SJSA1 (cell line): ENCODE measurements at places on chromosomes 13 and 19.

- no peak for DNase-seq
These were observed 11.2 kb upstream of the MYO16 start for GRCh38 chr13:108618233-108618632.

GRCh38 chr13:27398360-27398759, 26.1 kb upstream of the GTF3A start:
- no peak for DNase-seq

GRCh38 chr13:43133792-43134191, 110.4 kb downstream of the DNAJC15 start:
- DNase-seq = no peak

- peak; percentile 17 for DNase-seq
These were observed 2.4 kb upstream of the F2RL3 start for GRCh38 chr19:16886305-16886880.

DNA sequence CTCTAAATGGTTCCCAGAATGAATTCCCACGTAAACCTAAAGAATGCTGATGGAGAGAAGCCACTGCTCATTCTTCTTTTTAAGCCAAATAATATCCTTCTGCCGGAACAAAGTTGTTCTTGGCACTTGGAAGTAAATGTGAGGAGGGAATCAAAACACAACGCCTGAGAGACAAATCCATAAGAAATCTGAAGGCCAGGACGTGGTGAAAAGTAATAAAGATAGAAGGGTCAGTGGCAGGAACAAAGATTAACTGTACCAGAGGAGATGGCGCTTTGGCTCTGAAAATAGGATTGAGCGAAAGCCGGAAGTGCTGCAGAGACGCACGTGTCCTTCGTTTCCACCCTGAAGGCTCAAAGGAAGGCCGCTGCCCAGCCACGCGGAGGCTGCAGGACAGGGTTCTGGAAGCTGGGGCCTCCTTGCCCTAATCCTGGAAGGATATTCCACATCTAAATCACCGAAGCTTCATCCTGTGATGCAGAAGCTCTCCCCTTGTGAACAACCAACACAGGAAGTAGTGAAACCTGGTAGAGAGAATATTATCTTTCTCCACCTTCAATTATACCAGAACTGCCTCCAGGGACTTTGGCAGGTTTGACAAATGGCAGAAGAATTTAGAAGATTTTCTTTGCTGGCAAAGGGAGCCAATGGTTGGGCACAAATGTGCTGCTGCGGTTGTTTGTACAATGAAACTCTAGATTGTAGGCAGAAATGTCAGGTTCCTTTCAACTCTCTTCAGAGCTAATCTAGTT, 214.6 kb upstream of the SERP2 start:
- no peak for DNase-seq

DNA sequence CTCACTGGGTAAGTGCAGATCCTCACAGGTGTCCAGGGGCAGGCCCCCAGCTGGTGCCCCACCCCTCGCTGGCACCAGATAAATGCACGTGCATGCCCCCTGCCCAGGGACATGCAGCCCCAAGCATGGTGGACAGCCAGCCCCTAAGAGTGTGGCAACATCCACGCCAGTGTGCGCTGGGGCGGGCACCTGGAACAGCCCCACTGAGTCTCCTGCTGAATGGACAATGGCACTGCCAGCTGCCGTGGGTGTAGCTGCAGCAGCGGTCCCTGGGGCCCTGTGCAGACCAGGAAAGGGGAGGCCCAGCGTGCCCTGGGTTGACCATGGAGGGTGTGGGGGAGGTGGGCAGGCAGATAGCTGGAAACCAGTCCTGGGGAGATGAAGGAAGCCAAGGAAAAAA, 538.7 kb upstream of the SGCG start:
- DNase-seq = no peak

DNA sequence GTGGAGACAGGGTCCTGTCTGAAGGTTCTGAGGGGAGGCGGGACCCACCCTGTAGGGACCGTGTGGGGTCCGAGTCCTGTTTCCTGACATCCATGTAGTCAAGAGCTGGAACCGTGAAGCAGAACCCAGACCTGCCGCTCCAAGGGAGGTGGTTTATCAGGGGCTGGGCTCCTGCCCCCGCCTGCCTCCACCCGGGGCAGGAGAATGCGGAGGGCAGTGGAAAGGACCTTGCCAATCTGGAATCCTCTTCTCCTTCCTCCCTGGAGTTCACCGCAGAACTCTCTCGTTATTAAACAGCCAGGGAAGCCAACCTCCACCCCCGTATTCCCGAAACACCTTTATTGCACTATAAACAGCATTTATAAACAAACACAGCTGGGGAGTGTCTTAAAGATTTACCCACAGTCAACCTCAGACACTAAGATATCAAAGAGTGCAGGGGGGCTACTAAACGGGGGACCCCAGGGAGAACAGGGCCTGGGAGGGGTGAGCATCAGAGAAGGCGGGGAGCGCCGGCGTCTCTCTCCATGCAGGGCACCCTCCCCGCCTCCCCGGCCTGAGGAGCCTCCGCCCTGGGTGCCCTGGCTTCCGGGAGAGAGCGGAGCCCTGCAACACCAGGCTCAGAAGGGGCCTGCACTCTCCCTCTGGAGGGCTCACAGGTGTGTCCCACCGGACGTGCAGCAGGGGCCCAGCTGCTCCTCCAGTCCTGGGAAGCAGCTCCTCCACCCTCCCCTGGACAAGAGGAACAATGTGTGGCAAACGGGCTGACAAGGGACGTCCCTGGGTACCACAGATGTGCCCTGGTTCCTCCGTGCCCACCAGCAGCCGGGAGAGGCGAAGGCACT, 3.6 kb downstream of the C2CD4C start:
- DNase-seq = no peak

DNA sequence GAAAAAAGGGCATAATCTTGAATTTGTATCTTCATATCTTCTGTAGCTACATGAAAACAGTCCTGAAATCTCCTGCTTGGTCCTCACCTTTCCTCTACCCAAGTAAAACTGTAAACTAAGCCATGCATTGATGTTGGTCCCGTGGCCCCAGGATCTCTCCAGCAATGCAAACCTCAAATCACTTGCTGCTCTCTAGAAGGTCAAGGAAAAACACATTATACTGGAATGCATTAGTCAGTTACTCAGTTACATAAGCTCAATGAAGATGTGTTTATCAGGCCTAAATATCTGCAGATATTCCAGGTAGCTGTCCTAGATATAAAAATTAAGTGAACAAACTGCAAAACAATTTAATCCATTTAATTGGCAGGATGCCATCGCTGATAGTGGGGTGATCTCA, 261.8 kb downstream of the ABCC4 start:
- DNase-seq = no peak

GRCh38 chr19:29596885-29597525, 9.1 kb upstream of the POP4 start:
- DNase-seq = no peak

GRCh38 chr19:10093295-10094186, 7.4 kb downstream of the SHFL start:
- no peak for DNase-seq

DNA sequence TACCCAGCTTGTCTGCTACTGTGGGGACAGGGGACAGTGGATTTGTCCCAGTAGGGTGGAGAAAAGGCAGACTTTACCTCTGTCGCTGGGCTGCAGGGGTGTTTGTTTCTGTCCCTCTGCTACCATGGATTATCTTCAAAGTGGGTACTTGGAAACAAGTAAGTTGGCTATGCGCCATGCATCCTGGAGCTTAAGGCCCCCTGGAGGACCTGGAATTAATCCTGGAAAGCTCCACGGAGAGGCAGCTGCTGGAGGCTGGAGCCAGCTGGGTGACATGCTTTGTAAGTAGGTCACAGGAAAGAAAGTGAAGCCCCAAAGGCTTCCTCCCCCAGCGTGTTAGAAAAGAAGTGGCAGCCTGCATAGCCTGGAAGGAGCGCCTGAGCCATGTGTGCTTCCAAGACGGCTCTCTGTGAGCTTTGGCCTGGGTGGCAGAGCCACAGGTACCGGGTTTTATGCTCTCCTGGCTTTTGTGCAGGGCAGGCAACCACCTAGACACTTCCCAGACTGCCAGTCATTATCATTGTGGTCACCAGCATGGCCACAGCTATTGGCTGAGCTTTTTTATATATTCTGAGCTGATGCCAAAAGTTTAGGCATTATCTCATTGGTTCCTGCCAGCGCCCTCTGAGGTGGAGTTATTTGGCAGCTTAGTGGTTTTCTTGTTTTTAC, 9.5 kb downstream of the B3GLCT start:
- no peak for DNase-seq

- peak; percentile 93 for DNase-seq
These were observed 67.9 kb downstream of the PCCA start for GRCh38 chr13:100156788-100157187.

GRCh38 chr19:45691516-45692186, at the start of gene SNRPD2:
SNRPD2 (minus strand) TSS chr19:45691953; CDS start chr19:45691888, 65 bp downstream.
- peak; percentile 96 for DNase-seq

DNA sequence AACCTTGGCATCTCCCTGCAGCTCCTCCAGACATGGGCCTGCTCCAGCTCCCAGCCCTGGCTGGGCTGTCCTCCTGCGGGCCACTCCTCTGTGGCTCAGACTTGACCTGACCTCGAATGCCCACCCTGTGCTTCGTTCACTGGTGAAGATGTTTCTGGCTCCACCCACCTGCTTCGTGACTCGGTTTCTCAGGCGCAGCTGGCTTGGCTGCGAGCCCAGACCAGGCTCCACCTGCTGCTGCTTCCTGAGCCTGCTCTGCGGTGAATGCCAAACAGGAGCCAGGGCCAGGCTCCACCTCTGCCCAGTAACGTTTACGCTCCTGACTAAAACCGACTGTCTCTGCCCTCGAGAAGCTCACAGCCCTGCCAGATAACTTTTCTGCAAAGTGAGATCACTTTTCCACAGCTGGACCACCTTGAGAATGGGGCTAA, 8.9 kb upstream of the RSPH6A start:
- DNase-seq = no peak

- DNase-seq = peak; percentile 18
These were observed 51.3 kb upstream of the TSC22D1 start for GRCh38 chr13:44627441-44627840.

DNA sequence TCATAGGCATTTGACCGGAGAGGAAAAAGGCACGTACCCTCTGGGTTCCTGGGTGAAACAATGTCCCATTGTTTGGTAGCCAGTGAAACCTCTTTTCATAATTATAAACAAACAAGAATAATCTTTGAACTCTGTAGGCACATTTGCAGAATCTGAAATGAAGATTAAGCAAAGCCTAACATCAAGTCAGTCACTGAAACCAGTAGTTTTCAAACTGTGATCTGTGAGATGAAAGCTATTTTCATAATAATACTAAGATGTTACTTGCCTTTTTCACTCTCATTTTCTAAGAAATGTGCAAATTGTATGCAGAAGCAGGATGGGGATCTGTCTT, 105.4 kb downstream of the WDFY2 start:
- DNase-seq = no peak

- DNase-seq = no peak
These were observed 225.8 kb upstream of the SLC10A2 start for GRCh38 chr13:103291798-103292572.

- DNase-seq = no peak
These were observed 5.3 kb upstream of the RNF6 start for GRCh38 chr13:26227166-26227971.

DNA sequence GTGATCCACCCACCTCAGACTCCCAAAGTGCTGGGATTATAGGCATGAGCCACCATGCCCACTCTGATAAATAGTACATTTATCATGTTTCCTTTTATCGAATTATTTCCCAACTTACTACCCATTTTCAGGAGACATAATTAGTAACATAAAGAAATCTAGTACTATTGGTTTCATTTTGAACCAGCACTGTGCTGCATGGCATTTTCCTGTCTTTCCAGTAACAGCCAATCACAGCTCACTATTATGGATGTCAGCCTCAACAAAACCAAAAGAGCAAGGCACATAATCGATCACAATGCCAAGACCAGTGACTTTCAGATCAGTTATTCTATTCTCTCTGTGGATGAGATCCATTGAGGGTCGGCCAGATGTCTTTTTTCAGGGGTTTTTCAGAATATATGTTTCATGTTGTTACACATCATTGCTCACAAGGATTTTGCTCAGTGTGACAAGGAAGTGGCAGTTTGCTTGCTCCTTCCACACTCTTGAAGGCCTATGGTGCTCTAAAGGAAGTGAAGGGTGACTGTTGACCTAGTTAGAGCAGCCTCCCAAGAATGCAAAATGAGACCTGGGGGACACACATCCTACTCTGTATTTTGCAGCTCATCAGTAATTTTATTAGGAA, 233.4 kb downstream of the KCNRG start:
- no peak for DNase-seq

DNA sequence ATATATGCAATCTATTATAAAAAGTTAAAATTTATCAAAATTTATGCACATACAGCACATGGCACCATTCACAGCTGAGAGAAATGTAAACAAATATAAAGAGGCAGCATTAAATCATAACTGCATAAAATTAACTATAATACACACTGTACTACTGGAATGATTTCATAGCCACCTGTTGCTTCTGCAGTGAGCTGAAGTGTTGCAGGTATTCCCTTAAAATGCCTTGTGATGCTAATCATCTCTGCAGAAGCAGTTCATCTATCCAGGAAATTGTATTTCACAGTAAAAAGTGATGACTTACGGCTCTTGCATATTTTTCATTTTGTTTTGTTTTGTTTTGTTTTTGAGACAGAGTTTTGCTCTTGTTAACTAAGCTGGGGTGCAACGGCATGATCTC, 82.1 kb downstream of the STOML3 start:
- no peak for DNase-seq

- DNase-seq = no peak
These were observed 3.3 kb downstream of the PPP5C start for GRCh38 chr19:46350029-46350757.

DNA sequence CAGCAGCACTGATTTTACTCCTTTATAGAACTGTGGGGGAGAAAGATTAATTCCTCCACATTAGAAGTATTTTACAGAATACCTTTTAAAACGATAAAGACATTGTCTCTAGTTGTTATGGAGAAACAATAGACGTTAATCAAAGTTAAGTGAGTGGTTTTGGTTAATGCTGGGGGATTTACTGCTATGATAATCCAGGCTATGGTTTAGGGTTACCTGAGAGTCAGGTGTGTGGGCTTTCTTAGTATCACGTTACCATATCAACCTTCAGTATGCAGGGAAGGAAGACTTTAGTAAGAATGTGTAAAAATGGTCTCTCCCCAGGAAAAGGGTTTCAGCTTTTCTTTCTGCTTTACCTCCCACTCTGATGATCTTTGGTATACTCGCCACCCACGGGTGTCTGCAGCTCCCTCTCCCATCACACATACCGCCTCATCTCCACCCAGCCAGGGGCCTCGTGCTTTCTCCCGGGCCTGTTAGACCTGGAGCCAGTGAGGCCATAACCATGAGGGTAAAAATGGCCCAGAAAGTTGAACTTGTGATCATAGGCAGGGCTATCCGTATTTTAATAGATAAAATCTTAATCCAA, 45.6 kb upstream of the WDFY2 start:
- no peak for DNase-seq

GRCh38 chr13:108534728-108535127, 94.7 kb upstream of the MYO16 start:
- DNase-seq = no peak

DNA sequence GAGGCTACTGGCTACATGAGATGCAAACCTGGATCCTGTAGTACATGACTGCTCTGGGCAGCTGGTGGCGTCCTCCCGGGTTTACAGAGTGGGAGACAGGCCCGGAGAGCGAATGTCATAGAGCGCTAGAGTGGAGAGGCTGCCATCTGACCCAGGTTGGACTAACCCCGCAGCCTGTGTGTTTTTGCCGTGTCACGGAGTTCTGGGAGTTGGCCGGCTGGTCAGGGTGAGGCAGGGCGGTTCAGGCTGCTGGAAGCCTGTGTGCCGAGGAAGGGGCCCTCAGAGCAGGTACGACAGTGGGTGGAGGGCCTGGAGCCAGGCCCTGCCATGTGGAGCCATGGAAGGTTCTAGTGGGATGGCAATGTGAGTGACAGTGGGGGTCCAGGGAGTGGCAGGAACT, 12.5 kb downstream of the CRTC1 start:
- DNase-seq = no peak

GRCh38 chr13:32320528-32320927, 5.2 kb downstream of the BRCA2 start:
- no peak for DNase-seq
